ENCODE measurements at places on chromosomes 5 and 9.

DNA sequence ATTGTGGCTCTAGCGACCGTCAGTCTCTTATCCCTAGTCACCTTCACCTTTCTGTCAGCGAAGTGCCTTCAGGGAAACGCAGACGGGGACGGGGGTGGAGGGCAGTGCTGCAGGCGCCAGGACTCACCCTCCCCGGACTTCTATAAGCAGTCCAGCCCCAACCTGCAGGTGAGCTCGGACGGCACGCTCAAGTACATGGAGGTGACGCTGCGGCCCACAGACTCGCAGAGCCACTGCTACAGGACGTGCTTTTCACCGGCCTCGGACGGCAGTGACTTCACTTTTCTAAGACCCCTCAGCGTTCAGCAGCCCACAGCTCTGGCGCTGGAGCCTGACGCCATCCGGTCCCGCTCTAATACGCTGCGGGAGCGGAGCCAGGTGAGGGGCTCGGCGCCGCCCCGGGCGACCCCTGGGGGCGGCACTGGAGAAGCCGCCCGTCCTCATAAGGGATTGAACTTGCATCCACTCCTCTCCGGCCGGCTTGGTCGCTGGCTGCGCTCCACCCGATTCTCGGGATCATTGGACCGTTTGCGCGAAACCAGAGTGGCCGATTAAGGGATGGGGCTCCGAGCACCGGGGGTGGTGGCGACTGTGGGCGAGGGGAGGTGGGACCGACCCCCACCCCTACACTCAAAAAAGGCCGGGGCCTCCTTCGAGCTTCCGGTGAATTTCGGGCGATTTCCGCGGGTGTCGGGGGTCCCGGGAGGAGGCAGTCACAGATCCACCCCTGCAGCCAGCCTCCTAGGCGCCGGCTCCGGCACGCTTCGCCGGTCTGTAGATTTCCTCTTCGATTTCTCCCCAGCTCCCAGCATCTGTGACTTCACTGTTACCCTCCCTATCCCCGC, 2.7 kb downstream of the PCDHGC5 start:
- DNase-seq, result no peak

DNA sequence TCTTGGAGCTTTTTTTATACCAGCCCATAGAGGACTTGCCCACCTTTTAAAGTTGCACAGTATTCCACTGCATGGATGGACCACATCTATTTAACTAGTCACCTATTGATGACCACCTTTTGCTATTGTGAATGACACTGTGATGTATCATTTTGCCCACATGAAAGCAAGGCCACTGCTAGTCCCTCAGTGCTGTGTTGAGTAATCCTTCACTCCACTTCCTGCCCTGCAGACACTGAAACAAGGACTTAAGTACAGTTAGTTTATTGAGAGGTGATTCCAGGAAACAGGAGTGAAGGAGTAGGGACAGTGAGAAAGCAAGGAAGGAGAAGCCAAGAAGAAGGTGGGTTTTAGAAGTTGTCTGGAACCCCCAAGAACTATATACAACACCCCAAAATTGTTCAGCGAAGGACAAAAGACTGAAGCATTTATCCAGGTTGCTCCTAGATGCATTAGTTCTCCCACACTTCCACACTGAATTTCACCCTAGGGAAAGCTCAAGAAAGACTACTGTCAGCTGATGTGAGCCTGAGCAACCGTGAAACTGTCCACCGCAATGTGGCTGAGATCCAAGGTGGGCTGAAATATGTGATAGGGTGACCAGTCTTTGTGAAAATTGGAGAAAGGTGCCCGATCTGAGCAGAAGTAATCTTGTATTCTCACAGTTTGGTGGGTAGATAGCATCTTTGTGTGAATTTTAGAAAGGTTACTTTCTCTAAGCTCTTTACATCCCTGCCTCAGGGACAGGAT, 45.2 kb upstream of the ANKRD31 start:
- no peak for DNase-seq

DNA sequence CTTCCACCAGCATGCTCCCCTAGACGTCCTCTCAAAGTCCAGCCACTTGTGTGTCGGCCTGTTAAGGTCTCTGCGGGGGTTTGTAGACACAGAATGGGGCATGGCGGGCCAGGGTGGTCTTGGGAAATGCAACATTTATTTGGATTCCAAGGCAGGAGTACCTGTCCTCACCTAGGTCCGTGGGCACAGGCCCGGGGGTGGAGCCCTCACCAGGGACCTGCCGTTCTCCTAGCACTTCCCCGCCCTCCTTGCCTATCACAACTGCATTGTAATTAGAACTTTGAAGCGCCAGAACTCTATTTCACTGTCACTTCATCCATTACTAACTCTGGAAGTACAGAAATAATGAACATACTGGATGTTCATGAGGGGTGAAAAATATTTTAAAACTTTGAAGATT, 268.3 kb upstream of the ACTBL2 start:
- DNase-seq, result no peak

DNA sequence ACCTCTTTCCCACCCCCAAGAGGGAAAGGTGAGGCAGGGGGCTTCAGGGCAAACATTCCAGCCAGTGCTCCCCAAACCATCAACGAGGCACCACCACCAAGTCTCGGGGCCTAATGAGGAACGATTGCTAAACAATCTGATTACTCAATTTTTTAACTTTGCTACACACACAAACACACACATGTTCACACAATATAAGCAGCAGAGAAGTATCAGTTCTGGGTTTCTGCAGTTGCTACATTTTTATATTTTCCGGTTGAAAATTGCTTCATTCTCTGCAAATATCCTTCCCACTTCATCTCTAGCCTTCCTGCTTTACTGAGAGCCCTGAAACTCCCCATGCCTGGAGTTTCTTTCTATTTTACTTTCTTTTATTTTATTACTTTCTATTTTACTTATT, 60.2 kb downstream of the FEM1C start:
- no peak for DNase-seq

- DNase-seq, result peak; percentile 63
Observed at GRCh38 chr9:33721674-33722358, 73.5 kb upstream of the PRSS3 start.

GRCh38 chr9:128733256-128733655, 9.3 kb upstream of the ZDHHC12 start:
- peak; percentile 65 for DNase-seq
